ENCODE measurements at places on chromosomes 5 and 9.

GRCh38 chr5:172802567-172803176, 31.4 kb upstream of the ERGIC1 start:
- DNase-seq: no peak

DNA sequence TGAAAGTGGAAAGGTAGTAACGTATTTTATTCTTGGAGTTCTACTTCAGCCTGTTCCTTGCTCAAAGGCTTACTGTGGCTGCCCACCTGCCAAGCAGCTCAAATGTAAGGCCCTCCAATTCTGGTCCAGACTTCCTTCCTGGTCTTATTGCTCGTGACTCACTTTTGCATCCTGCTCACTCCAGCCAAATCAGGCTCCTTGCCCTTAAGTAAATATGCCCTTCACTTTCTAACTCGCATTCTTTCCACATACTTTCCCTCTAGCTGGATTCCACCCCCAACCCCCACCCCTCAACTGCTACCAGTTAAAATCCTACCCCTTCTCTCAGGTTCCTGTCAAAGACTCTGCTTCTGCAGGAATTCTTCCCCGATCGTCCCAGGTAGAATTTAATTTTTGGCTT, 96.6 kb downstream of the GALNT10 start:
- no peak for DNase-seq

- DNase-seq: no peak
These were observed 323.9 kb downstream of the TMEM161B start for GRCh38 chr5:87944553-87945285.

GRCh38 chr9:15354713-15355112, 47.7 kb upstream of the TTC39B start:
- no peak for DNase-seq

Measured in stimulated activated CD8-positive, alpha-beta memory T cell treated with anti-CD3 and anti-CD28 coated beads, Interleukin-7, amount 100 ng/mL, for 1 hour (primary cell).